Mucosa of gallbladder (tissue), 1 donor: ENCODE measurements at places on chromosomes 12 and 14.

- DNase-seq, result peak; percentile 22
Observed at GRCh38 chr12:94553130-94553519, 93.5 kb upstream of the CEP83 start.

DNA sequence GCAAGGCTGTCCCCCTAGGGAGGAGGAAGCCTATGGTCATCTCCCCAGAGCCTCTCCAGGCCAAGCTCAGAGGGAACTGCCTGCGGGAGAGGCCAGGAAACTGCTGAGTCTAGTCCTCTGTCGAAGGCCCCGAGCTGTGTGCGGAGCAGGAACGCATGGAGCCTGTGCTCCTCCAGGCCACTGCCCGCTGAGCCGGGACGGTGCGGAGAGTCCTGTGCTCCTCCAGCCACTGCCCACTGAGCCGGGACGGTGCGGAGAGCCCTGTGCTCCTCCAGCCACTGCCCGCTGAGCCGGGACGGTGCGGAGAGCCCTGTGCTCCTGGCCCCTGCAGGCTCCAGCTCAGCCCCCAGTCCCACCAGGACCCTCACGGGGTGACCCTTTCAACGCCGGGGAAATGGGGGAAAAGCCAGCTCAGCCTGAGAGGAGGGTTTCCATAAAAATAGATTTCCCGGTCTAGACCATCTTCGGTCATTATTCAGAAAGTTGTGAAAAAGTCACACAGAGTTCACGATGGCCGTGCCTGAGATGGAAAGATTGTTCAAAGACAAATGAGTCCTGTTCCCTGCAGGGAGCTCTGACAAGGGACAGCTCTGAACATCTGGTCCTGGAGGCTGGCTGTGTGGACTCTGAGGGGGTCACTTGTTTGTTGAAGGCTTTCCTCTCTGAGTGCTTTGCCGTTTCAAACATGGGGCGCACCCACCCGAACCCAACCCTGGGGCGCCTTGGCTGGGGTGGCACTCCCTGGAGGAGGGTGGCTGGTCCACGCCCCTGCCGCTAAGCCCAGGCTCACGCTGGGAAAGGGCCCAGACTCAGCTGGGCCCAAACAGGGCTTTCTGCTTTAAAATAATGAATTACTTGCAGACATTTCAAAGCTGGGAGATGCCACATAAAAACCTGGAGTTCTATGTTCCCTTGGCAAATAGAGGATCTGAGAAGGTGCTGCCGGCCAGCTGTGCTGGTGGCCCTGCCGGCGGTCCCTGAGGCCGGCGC is 85.5 kb downstream of the ADGRD1 start:
- DNase-seq, result no peak

- no peak for DNase-seq
Observed at GRCh38 chr14:84482256-84483071, 1047.5 kb upstream of the FLRT2 start.

GRCh38 chr12:89256060-89256459 is 96.2 kb downstream of the DUSP6 start:
- DNase-seq, result no peak
